ENCODE measurements at places on chromosomes 7 and 10. TPM values are rescaled to one million over a fixed set of nuclear protein-coding genes. Genes with fewer than 3 reads are reported as not detected.

Gene NUDCD3
- total RNA-seq, result 51.1 TPM

Gene CALU
- 354 TPM for total RNA-seq

Gene ENTPD1
- not detected for total RNA-seq

Gene PAX4
- total RNA-seq, result not detected

Gene EPO
- 0.39 TPM for total RNA-seq

Gene GBX1
- not detected for total RNA-seq

Gene RELN
- total RNA-seq, result under 0.01 TPM

All from placental epithelial cell (primary cell).